IPS DF 6.9 (cell line): ENCODE measurements at places on chromosomes 11 and 22.

- no peaks in the 10 kb centered on the region for H3K4me1 ChIP-seq
- no peak within 1 kb of the TSS for H3K27ac ChIP-seq
- no peak for DNase-seq
- no peaks in the 10 kb centered on the region for H3K27me3 ChIP-seq
- no peaks in the 10 kb centered on the region for H3K36me3 ChIP-seq
- H3K4me3 ChIP-seq = no peak within 1 kb of the TSS
Measured at GRCh38 chr11:104036588-104036987, at the start of gene DDI1. Gene DDI1, plus strand, starts transcription at chr11:104036640. Its CDS starts 183 bp downstream, at chr11:104036823.

DNA sequence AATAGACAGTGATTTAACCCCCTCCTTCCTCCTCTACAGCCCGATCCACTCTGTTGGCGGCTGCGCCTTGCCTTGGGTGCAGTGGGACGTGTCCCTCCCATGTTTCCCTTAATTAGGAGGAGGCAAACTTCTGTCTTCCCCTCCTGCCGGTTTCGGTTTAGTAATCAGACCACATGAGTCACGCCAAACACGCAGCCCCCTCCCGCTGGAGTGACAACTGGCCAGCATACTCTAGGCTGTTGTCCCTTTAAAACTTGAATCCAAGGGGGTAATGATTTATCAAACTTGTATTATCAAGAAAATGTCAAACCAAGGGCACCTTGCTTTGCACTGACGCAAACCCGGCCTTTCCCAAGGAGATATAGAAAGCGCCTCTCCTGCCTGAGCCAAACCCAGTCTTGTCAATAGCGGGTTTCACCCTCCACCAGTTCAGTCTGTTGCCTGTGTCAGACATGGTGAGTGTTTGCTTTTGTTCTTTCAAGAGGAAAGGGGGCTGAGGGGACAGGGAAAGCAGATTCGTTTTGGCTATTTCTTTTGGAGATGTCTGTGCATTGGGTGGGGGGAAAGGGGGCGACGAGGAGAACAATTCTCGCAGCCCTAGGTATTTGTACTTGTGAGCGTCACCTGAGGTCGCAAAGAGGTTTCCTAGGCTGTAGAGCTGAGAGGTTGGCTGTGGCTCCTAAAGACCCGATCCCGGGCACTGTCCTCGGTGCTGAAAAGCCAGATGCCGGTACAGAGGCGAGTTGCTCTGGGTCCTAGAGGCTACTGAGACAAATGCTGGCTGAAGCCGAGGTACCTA lies at the start of gene SLC6A5:
Gene SLC6A5, plus strand, starts transcription at position 388 of the 799 bp plus-strand sequence. Its CDS starts 65 bp downstream, at position 453.
- no peaks in the 10 kb centered on the region for H3K36me3 ChIP-seq
- H3K27ac ChIP-seq = no peak within 1 kb of the TSS
- H3K4me3 ChIP-seq = no peak within 1 kb of the TSS
- H3K4me1 ChIP-seq = peaks cover 3% of the 10 kb centered on the region

DNA sequence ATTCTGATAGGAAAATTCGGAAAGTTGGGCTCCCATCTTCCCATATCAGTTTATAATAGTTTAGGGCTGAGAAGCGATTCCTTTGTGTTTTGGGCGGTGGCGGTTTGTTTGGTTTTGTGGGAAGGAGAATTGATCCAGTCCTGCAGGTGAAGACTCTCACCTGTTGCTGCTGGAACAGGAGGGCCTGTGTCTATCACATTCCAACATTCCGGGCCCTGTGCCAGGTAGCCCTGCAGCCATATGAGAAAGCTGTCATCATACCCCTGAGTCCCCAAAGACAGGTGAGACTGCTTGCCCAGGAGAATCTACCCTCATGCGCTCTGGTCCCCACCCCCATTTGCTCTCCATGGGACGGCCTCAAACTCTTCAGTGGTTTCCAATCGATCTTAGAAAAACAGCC lies 62.1 kb downstream of the TRAF6 start:
- H3K4me3 ChIP-seq = no peak overlapping the region
- H3K27me3 ChIP-seq = no peaks in the 10 kb centered on the region
- H3K4me1 ChIP-seq = no peaks in the 10 kb centered on the region

- H3K4me1 ChIP-seq = no peaks in the 10 kb centered on the region
- no peaks in the 10 kb centered on the region for H3K27me3 ChIP-seq
Measured at GRCh38 chr22:48744967-48745841, 1082.5 kb downstream of the BRD1 start.

- H3K36me3 ChIP-seq = peaks cover 35% of the 10 kb centered on the region
- DNase-seq = no peak
- no peak overlapping the region for H3K27ac ChIP-seq
- peaks cover 5% of the 10 kb centered on the region for H3K4me1 ChIP-seq
- no peaks in the 10 kb centered on the region for H3K27me3 ChIP-seq
Measured at GRCh38 chr11:65204646-65205601, 23.2 kb downstream of the CAPN1 start.

- no peaks in the 10 kb centered on the region for H3K36me3 ChIP-seq
- DNase-seq = no peak
- H3K4me1 ChIP-seq = no peaks in the 10 kb centered on the region
Measured at GRCh38 chr11:25094085-25094802, 597.4 kb downstream of the LUZP2 start.

GRCh38 chr11:108886660-108887009 lies 221.8 kb downstream of the DDX10 start:
- H3K27ac ChIP-seq = no peak overlapping the region
- no peak for DNase-seq
- no peaks in the 10 kb centered on the region for H3K36me3 ChIP-seq
- no peak overlapping the region for H3K4me3 ChIP-seq
- no peaks in the 10 kb centered on the region for H3K27me3 ChIP-seq
